ENCODE measurements at places on chromosomes 11 and 22.

GRCh38 chr11:73359341-73359740, 16.9 kb upstream of the RELT start:
- no peak for DNase-seq

DNA sequence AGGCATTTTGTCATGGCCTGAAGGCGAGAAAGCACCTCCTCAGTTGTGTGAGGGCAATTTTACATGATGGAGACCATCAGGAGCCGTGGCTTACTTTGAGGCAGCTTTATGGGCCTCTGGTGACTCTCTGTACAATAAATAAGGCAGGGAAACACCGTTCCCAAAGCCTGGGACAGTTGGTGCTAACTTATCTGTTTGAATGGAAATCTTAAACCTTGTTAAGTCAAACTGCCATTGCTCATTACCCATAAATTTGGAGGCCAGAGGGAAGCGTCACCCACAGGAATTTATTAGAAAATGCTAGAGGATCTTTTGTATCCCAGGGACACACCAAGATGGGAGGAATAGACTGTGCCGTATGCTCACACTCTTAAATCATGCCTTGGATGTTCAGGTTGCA, 1156.9 kb downstream of the BRD1 start:
- no peak for DNase-seq

GRCh38 chr11:43983221-43983810, 40.9 kb downstream of the C11orf96 start:
- peak; percentile 52 for DNase-seq

DNA sequence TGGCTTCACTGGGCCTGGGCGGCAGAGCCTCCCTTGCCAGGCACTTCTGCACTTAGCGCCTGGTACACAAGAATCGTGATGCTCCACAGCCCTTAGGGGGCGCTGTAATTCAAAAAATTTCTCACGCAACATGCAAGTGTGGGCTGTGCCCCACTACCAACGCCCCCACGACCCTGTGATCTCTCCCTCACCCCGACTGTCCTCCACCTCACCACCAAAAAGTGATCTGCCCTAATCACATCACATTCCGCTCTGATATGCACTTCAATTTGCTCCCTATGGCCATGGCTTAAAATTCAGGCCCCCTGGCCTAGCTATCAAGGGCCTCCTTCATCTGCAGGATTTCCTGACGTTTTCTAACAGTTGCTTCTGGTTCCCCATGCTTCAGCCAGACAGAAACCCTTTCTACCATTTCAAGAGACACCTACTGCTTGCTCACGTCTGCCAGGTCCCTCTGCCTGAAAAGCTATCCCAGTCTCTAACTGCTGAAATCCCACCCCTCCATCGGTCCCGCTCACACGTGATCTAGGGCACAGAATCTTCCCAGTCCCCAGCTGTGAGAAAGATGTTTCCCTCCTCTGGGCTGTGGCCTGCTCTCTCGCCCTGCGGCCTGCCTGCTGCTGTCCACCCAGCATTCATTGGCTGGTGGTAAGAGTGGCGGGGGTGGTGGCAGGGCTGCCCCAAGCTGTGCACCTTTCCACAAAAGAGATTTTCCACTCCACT, 27.9 kb upstream of the LRRC32 start:
- peak; percentile 21 for DNase-seq

DNA sequence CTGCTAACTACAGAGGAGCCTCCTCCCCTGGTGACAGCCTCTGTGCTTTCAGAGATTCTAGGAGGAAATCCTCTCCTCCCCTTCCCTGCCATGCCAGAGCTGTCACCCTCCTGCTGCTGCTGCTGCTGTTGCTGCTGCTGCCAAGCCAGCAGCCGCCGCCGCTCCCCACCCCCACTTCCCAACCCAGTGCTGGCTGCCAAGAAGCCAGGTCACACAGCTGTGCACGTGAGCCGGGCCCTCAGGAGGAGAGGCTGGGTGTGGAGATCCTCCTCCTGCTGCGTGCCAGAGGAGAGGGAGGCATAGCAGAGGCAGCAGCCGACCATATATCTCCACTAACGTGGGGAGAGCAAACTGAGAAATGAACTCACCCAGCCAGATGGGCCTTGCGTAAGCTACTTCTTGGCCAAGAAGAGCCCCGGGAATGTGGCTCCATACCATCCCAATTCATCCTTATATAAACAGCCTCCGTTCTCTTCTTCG, 12.4 kb downstream of the CRY2 start:
- DNase-seq, result peak; percentile 97

DNA sequence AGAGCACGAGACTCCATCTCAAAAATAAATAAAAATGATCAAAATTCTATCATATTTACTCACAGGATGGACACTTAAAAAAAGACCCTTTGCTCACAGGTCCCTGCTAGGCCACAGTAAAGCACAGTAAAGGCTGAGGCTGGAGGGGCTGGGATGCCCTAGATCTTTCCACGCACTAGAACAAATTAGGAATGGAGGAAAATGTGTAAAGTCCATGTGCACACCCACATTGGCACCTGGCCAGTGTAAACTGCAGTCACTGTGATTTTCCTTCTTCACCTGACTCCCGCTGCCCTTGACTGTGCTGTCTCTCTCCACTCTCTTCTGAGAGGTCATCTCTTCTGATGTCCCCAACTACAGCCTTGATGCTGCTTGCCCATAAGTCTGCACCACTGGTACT, 195.5 kb downstream of the EFCAB6 start:
- DNase-seq, result no peak

GRCh38 chr22:46763051-46763705, 728 bp downstream of the TBC1D22A start:
- DNase-seq, result peak; percentile 16

GRCh38 chr22:39252461-39253434, 8.0 kb upstream of the PDGFB start:
- DNase-seq, result peak; percentile 67

DNA sequence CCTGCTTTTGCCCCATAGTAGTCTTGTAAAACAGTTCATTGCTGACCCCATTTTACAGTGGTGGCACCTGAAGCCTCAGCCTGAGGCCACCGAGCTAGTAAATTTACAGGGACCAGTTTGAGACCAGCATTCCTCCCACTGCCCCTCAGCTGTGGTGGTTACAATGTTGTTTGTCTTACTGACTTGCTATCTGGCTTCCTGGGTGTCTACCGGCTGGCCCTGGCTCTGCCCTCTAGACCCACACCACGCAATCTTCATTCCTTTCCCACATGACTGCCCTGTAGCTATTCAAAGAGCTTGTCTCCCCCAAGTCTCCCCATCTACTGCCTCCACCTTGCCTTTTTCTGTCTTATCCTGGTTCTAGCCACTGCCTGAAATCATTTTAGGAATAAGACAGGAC, 20.8 kb downstream of the PIK3IP1 start:
- DNase-seq, result no peak

DNA sequence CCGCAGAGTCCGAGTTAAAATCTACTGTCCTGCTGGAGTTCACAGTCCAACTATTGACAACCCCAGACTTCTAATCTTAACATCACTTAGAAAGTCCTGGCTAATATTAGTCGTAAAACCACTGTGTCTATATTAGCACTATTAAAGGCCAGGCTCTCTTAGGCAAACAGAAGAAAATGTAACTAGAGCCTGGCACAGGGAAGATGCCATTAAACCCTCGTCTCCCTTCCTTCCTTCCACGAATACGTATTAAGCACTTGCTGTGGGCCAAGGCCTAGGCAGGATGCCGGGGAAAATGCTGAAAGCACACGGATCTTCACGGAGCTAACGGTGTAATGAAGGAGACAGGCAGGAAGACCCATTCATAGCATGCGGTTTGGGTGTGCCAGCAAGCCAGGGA, 81.5 kb upstream of the LMO1 start:
- DNase-seq, result no peak

DNA sequence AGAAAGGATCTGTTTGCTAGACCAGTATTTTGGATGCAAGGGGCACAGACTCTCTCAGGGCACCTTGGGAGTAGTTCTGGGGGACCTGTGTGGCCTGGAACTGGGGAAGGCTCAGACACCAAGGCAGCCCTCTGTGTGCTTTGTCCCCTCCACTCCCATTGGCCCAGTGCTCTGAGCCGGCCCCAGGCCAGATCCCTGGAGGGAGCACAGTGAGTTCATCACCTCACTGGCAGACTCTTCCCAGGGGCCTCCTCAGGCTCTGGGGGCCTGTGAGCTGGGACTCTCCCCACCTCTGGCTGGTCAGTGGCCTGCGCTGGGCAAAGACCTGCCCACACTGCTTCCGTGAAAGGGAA, 51.7 kb downstream of the CHRDL2 start:
- DNase-seq, result no peak

GRCh38 chr11:2750101-2750681, 50.4 kb upstream of the KCNQ1OT1 start:
- DNase-seq, result no peak

DNA sequence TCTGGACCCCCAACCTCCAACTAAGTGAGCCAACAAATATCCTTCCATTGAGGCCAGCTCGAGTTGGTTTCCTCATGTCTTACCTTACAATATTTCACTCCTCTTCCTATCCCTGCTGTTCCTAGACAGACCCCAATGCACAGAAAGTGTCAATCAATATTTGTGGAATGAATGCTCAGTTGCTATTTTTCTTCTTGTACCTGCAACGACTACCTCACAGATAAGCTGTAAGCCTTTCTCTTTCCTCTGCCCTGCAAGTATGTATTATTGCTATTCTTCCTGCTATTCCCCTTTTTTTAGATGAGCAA, 26.8 kb upstream of the CREB3L1 start:
- DNase-seq, result no peak

GRCh38 chr11:92557879-92558278, 333.3 kb downstream of the FAT3 start:
- DNase-seq, result no peak

DNA sequence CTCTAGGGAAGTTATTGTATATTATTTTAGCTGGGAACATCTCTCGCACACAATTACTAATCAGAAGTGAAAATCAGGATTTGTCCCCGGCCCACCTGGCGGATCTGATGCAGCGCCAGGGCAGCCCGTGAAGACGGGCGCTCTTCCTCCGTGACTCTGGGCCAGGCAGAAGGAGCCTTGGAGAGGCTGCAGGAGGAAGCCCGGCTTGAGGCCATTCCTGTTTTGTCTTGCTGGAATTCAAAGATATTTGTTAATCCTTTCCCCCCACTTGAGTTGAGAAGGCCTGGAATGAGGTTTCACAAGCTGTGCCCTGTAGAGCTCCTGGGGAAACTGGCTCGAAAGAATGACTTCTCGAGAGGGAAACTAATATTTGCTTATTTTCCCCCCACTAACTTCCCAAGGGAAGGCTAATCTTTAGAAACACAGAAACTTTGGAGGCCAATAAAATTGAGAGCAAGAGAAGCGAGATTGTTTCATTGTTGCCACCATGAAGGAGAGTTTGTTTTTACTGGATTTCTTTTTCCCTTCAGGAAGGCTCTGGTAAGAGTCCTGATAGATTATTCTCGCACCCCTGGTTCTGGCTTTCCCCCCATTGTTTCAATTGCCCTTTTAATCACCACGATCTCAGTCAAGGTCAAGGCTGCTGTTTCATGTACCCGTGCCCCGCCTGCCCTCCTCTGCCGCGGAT, 92.8 kb upstream of the SEPTIN5 start:
- no peak for DNase-seq

DNA sequence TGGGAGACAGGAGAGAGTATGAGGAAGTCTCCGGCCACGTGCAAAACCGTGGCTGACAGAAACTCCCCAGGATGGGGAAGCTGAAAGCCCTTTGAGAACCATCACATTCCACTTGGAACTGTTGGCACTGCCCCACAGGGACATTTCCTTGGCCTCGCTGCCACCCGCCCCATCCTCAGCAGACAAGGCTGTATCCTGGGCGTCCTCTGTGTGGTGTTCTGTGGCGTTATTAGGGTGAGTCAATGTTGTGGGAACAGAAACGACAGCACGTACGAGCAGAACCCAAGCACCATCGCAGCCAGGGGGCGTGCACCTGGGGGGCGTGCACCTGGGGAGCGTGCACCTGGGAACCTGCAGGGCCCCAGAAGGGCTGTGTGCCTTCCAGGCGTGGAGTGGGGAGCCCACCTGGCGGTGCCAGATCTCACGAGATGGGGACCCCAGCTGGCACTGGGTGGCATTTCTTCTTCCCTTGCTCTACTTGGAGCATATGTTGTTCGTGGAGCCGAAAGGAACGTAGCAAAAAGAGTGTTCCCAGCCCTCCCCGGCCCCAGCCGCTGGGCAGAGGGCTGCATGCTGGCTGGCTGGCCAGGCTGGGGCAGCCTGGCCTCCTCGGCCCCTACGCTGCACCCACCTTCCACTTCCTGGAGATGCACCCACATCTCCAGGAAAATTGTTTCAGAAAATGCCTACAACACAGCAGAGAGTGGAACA, 35.4 kb downstream of the NFAM1 start:
- no peak for DNase-seq

GRCh38 chr11:69244266-69244665, 49.7 kb upstream of the MYEOV start:
- no peak for DNase-seq

GRCh38 chr22:30885591-30885990, 83.0 kb downstream of the MORC2 start:
- DNase-seq, result no peak

- no peak for DNase-seq
Observed at GRCh38 chr11:71322192-71322735, 69.9 kb upstream of the SHANK2 start.

- DNase-seq, result no peak
Observed at GRCh38 chr22:19635644-19636043, 78.7 kb upstream of the SEPTIN5 start.

GRCh38 chr11:74620531-74620930, 28.1 kb downstream of the POLD3 start:
- peak; percentile 61 for DNase-seq

- peak; percentile 44 for DNase-seq
Observed at GRCh38 chr11:105968021-105968697, 53.9 kb downstream of the MSANTD4 start.

DNA sequence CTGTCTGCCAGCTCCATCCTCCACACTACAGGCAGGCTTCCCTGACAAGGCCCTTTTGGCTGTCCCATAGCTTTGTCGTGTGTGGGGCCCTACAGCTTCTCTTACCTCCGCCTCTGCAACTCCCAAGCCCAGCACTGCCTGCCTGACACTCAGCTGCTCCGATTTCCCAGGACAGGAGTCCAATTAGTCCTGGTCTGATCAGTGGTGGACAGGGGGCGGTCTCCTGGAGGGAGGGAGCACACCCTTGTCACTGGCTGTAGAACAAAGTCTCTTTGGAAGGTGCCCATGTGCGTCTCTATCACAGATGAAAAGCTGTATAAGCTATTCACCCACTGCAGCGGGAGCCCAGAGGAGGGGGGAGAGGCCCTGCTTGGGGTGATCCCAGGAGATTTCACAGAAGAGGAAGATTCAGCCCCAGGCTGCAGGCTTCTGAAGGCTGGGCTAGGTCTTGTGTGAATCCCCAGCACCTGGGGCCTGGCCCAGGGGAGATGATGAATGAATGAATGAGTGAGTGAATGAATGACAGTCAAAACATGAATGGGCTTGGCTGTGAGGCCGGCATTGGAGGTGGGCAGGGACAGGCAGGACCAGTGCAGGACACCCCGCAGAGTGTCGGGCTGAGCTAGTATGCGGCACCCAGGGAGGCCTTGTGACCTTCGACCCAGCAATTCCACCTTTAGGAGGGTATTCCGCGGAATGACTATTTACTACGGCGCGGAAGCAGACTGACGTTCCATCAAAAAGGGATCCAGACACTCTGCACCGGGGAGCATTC, 142.4 kb downstream of the CACNA1I start:
- DNase-seq, result no peak

All from fibroblast of skin of right biceps (primary cell).